ENCODE measurements at places on chromosomes 13 and 19.

DNA sequence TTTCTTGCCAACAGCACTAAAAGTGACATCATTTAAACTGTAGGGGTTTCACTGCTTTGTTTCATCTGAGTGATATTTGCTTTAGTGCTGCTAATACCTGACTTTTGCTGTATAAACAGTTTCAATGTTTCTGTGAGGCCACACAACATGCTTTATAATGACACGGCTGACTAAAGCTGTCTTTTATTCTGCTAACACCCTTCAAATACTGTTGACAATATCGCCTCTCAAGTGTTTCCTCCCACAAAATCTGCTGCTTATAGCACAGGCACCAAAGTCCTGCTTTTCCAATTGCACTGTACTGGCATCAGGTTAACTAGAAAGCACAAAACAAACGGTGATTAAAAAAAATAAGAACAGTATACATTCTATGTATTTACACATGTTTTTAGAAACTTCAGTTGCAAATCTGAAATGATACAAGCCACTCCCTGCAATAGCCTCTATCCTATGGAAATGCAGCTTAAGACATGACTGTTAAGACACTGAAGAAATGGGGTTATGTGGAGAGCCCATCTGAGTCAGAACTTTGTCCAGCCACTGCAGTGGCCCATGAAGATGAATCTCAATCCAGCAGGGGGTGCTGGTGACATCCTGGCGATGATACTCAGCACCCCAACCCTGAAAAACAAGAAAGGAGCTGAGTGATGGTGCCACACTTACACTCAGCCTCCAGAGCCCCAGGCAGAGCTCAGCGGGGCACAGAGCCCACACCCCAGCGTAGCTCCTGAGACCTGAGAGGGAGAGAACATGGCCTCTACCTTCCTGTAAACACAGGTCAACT is 29.4 kb downstream of the RFXAP start:
- no peak for DNase-seq

DNA sequence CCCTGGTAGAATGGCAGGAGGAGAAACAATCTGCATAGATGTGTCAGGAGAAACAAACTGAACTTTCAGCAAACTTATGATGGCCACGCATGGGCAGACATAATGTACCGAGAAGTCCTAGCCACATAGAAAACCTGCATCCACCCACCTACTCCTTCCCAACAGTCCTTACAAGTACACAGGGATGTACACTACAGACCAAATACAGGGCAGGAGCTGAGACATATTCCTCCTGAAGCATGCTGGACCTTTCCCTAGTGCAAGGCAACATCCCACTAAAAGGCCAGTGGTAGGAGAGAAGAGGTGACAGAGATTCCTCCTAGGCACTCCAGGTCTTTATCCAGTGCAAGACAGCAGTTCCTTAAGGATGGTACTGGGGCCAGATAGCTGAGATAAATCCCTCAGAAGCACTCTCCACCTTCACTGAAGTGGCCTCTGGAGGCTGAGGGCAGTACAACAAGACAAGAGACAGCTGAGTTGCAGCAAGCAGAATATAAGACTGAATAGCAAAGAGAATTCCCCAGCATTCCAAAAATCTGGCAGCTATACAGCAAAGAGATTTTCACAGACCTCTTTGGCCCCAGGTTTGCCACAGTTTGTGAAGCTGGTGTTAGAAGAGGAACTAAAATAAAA is 18.3 kb downstream of the VWA8 start:
- no peak for DNase-seq

- DNase-seq, result no peak
Observed at GRCh38 chr13:97911311-97912138, 42.0 kb upstream of the IPO5 start.

- DNase-seq, result no peak
Observed at GRCh38 chr19:32649751-32650150, 25.2 kb downstream of the ANKRD27 start.

GRCh38 chr19:13176345-13176744 is 26.1 kb downstream of the IER2 start:
- DNase-seq, result no peak

- peak; percentile 27 for DNase-seq
Observed at GRCh38 chr19:17687857-17688784, at the start of gene UNC13A. TSS of gene UNC13A (minus strand) at chr19:17688354. CDS start at chr19:17688199, 155 bp downstream.

DNA sequence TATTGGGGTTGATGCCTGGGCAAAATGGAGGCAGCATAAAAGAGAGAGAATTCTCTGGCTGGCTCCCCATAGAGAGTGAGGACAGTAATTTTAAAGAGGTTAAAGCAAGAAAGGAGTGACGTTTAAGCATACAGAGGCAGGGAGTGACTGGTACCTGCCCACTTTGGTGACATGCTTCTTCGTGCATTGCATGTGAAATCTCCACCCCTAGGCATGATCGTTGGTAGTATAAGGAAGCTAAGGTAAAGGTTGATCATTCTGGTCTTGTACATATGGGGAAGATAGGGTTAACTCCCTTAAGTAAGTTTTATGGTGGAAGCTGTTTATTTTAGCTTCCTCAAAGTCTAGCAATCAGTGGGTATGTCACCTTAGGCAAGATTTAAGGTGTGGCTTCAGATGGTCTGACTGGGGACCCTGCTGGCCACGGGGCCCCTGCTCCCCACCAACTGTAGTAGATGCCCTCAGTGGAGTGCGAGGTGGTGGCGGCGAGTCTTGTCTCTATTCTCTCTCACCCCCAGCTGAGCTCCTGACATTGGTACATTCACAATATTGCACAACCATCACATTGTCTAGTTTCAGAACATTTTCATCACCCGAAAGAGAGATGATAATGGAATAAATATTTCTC is 797.5 kb upstream of the SPRY2 start:
- DNase-seq, result no peak

DNA sequence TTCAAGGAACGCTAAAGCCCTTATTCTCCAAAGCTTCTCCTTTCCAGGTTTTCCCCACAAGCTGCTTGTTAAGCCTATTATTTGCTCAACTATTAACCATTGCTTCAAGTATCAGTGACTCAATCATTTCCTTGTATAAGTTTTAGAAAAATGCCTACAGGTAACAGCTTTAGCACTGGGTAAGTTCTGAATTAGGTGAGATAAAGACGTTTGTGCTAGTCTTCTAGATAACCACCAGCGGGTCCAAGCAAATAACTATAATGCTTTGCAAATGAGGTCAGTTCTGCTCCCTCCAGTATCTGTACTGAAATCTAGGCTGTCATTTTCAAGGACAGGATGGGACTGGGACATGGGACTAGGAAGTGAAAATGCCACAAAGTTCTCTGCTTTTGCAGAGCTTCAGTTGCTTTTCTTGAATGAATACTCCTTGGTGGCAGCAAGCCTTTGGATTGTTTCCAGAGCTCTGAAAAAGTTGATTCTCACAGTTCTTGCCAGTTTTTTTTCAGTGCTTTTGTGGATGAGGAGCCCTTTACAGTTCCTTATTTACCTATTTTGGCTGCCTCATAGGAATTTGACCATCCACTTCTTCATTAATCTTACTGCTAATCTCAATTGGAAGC is 1487.7 kb downstream of the EFNB2 start:
- DNase-seq, result no peak

- no peak for DNase-seq
Observed at GRCh38 chr19:16682539-16682938, 21.6 kb downstream of the TMEM38A start.

- no peak for DNase-seq
Observed at GRCh38 chr13:109394311-109394988, 391.9 kb downstream of the IRS2 start.

DNA sequence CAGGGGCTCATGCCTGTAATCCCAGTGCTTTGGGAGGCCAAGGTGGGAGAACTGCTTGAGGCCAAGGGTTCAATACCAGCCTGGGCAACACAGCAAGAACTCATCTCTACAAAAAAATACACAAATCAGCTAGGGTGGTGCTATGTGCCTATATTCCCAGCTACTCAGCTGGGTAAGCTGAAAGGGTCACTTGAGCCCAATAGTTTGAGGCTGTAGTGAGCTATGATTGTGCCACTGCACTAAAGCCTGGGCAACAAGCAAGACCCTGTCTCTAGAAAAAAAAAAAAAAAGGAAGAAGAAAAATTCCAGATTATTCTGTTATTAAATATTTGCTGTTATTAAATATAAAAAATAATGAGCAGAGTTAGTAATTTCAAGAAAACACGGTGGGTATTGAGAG is 131.1 kb downstream of the RGCC start:
- DNase-seq, result no peak

- DNase-seq, result no peak
Observed at GRCh38 chr19:329876-330275, 14.7 kb downstream of the MIER2 start.

DNA sequence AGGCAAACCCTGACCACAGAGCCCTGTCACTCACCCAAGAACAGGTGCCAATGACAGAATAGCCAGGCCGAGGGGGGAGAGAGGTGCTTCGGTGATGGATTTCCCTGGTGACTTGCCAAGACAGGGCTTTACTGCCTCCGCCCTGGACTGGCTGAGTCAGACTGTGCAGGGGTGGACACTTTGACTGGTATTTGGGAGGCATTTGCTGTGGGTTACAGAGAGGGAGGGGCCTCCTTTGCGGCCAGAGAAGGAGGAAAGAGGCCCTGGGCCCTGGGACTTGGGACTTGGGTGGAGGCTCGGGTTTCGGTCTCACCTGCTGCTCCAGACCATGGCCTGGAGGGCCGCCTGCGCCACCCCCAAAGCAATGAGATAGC is 4.6 kb upstream of the EPS8L1 start:
- DNase-seq, result no peak

DNA sequence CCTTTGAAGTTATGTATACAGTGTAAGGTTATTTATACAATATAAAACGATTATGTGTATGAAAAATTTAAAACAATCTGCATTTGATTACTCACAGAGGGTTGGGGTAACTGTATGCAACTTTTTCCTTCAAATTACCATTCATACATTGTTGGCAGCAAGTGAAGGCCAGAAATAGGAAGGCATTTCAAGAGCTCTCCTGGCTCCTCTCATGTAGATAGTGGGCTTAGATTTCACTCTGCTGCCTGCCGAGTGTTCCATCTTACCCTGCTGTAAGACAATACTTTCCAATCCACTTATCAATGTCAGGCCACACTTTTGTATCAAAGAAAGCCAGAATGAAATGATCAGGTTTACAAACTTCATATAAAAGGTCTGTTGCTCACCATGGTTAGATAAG is 245.2 kb downstream of the DNAJC15 start:
- no peak for DNase-seq

DNA sequence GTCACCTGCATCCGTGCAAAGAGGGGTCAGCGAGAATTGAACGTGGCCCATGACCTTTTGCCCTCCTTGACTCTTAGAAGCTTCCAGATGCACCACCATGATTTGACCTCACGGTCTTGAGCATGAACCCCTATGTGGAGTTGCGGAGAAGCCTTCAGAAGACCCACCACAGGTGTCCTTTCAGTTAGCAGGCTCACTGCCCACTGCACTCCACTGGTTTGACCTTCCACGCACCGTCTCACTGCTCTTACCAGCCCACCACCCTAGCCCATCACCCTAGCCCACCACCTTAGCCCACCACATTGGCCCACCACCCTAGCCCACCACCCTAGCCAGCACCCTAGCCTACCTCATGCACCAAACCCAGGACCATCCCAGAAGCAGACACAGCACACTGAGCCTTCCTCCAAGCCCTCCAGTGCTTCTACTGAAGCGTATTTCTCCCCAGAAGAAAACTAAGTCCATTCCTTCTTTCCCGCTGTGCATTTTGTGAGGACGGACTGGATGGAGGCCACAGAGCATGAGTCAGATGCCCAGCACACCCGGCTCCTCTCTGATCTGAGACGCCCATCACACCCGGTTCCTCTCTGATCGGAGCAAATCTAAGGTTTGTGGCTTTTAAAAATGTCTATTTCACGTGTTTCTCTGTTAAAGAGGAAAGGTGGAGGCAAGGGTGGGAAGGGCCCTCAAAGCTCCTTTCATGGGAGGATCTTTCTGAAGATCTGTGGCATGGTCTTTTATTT is 45.8 kb downstream of the SOX1 start:
- no peak for DNase-seq

GRCh38 chr13:90947976-90948375 is 399.5 kb upstream of the MIR17HG start:
- DNase-seq, result no peak

GRCh38 chr13:93145199-93145598 is 81.4 kb upstream of the GPC6 start:
- no peak for DNase-seq

GRCh38 chr19:49643466-49643865 is 1.5 kb downstream of the SCAF1 start:
- no peak for DNase-seq

GRCh38 chr13:113938246-113938645 is 35.6 kb downstream of the C13orf46 start:
- no peak for DNase-seq

DNA sequence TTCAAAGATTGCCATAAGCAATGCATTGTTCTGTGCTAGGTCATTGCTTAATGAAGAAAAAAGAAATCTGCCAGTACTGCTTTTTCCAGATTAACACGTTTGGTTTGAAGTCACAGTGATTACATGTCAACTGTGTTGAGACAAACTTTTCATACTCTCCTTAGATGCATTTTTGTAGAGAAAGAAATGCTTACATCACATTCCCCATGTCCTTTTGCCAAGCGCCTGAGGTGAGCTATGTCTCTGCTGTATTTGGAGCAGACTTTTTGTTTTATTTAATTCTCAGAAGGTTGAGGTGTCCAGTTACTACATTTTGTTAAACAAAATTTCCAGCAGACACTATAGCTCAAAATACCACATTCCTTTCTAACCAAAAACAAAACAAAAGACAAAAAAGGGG is 16.2 kb downstream of the LACC1 start:
- no peak for DNase-seq

- DNase-seq, result no peak
Observed at GRCh38 chr13:24076109-24076508, 84.4 kb upstream of the SPATA13 start.

- no peak for DNase-seq
Observed at GRCh38 chr19:9961103-9961502, 24.8 kb upstream of the OLFM2 start.

GRCh38 chr13:79508224-79508961 is 27.4 kb downstream of the NDFIP2 start:
- DNase-seq, result no peak

DNA sequence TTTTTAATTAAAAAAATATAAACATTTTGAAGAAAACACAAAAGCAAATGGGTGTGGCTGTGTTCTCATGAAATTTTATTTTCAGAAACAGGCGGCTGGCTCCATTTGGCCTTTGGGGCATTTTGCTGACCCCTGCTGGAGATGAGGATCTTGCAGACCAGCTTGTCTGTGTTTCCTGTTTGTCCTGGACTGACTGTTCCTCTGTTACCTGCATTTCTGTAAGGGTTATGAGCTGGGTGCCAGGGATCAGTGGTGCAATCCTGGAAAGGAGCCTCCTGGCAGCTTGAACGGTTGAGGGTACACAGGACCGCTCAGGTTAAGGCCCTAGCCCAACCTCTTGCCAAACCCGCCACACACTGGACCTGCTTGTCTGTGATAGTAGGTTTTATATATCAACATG is 49.9 kb downstream of the ZNF787 start:
- DNase-seq, result no peak

Measured in stimulated activated CD4-positive, alpha-beta T cell treated with anti-CD3 and anti-CD28 coated beads, Interleukin-1b, Interleukin-23, amount 100 ng/mL, for 24 hours (primary cell).